ENCODE measurements at places on chromosomes 7 and 10. TPM values are rescaled to one million over a fixed set of nuclear protein-coding genes. Genes with fewer than 3 reads are reported as not detected.

- DNase-seq, result no peak
These were observed 50.9 kb downstream of the GNAI1 start for GRCh38 chr7:80185571-80185970.

- no peak for DNase-seq
These were observed 127.1 kb downstream of the AOAH start for GRCh38 chr7:36597090-36597773.

- DNase-seq, result no peak
These were observed 15.5 kb upstream of the CPXM2 start for GRCh38 chr10:123906884-123907652.

DNA sequence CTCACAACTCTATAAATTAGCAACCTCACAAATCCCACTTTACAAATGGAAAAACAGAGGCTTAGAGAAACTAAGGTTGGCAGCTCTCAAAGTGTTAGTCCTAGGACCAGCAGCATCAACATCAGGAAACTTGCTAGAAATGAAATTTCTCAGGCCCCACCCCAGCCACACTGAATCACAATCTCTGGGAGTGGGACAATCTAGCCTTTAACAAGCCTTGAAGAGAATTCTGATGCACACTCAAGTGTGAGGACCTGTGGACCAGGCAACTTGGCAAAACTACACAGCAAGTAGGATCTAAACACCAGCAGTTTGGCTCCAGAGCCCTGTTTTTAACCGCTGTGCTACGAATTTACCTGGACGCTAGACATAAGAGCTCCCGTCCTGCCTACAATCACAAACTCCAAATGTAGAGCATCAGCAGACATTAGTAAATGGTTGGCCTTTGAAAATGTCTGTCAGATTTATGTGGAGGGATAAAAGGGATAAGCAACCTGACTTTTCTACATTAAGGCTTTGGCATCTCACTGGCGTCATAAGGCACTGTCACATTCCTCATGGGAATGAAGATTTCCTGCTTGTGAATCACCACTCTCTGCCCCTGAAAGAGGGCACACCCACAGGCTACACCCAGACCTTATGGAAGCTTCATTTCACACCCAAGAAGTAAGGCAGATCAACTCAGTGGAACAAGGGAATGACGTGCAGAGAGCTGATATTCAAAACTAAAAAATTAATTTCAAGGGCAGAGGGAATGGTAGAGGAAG is 34.5 kb downstream of the PPP1R3C start:
- no peak for DNase-seq

DNA sequence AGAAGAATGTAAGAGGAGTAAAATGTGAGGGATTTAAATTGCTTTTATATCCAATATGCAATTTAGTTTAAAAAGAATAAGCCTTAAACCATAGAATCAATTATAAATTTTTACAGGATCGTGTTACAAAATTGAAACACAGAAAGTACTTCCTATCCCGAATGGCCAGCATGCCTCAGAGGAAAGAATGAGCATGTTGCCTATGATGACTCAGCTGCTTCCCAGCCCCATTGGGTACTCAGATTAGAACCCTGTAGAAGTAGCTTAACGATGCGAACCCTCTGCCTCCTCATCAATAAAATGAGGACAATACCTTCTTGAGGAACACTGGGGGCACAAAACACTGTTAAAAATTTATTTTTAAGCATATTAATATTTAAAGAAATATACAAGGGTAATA is 113.4 kb upstream of the CDK1 start:
- DNase-seq, result no peak

- no peak for DNase-seq
These were observed 824.1 kb upstream of the IGFBP3 start for GRCh38 chr7:46744957-46745706.

DNA sequence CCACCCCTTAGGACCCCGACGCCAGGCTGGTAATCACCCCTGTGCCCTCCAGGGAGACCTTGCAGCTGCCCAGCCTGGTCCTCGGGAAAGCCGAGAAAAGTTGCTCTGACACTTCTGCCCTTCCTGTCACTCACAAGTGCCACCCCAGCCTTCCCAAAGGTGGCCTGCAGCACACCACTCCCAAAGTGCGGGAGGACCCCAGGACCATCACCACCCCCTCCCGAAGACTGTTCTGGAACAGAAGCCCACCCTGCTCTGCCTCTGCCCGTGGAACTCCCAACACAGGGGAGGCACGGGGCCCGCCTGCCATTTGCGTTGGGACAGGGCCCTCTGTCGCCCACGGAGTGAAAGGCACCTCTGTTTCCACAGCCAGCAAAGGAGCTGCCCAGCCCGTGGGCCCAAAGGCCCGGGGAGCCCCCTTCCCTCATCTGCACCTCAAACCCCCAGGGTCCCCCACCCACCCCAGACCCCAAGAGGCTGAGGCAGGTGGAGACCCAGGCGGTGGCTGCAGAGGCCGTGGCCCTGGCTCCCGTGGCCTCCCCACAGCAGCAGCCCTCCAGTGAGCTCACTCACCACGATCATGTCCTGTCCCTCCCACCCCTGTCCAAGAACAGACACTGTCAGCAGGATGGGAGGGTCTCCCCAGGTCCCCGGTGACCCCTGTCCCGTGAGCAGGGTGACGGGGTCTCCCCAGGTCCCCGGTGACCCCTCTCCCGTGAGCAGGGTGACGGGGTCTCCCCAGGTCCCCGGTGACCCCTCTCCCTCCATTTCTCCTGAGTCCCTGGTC is 47.8 kb upstream of the PPP2R2D start:
- no peak for DNase-seq

DNA sequence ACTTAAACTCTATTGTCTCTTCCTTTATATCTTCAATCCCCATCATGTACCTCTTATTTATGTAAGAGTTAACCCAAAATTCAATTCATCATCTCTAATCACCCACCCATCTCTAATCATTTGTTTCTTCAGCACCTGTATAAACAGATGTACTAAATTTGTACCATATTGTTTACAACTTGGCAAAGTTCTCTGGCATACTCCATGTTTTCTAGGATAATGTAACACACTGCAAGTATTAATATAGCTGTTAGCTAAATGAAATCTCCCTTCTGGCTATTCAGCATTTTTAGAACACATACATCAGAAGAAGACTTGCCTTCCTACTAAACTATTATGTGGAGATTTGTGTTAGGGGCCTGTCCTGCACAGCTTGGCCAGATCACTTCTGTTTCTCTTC is 33.1 kb downstream of the MALSU1 start:
- DNase-seq, result no peak

GRCh38 chr10:104076743-104077160 is 8.9 kb downstream of the COL17A1 start:
- no peak for DNase-seq

- no peak for DNase-seq
These were observed 111.2 kb upstream of the ZMIZ1 start for GRCh38 chr10:78957471-78958039.

- DNase-seq, result no peak
These were observed 488 bp downstream of the EIF4H start for GRCh38 chr7:74174606-74175082.

- no peak for DNase-seq
These were observed 12.5 kb downstream of the PRF1 start for GRCh38 chr10:70589762-70590654.

- DNase-seq, result no peak
These were observed 190.0 kb downstream of the PTPN20 start for GRCh38 chr10:47101196-47101595.

Gene VENTX
- not detected for total RNA-seq

Gene SNX13
- 53.3 TPM for total RNA-seq

Gene ABCC2
- total RNA-seq, result 6.5 TPM

Measured in Panc1 (cell line).